Stimulated activated CD4-positive, alpha-beta T cell treated with anti-CD3 and anti-CD28 coated beads, TNF-alpha, amount 100 ng/mL, for 1 hour (primary cell): ENCODE measurements at places on chromosomes 12 and 14.

GRCh38 chr14:87483271-87484260, 509.4 kb downstream of the GALC start:
- DNase-seq = no peak

DNA sequence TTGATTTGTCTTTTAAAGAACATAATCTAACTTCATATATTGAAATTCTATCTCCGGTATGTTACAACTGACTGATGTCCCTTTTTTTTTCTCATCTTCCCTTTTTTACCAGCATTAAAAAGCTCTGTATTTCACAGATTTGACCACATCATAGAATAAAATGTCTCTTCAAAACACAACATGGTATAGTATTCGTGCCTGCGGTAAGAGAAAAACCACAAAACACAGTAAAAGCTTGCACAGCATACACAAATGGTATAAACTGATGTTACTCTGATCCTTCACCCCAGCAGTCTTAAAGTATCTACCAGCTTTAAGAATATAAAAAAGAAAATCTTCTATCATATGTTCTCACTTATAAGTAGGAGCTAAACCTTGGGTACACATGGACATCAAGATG, 83.4 kb downstream of the HECTD1 start:
- no peak for DNase-seq

DNA sequence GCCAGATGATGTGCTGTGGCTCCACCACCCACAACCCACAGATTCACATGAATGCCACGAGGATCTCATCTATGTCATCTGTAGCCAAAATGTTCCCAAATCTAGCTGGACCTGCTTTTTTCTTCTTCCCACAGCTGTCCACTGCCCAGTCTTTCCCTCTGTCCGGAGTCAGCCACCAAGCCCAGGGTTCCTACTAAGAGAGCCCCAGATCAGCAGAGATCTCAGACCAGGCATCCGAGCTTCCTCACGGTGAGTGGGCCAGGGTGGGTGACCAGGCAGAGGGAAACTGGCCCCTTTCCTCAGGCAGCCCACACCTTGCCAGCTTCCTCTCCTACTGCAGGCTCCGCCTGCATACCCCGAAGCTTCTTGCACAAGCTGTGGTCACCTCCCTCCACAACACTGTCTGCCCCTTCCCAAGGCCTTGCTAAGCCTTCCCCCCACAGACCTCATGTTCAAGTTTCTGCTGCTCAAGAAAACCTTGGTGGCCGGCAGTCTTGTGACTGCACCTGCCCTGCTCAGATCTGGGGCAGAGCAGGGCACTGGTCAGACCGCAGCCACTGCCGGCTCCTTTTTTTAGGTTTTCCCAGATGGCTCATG, 81.4 kb downstream of the ACTN1 start:
- DNase-seq = no peak

DNA sequence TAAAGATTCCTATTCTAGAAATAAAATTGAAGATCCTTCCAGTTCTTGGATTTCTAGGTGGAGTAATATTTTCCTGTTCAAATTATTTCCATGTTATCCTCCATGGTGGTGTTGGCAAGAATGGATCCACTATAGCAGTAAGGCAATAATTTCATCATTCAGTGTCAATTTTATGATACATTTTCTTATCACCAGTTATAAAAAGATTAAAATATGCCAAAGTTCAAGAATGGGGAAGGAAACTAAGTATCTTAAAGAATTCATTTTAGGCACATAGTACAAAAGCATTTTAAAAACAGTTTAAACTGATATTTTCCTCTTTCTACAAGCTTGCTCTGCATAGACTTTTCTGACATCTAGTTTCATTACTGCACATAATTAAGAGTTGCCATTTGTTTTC, 19.1 kb downstream of the SYCP3 start:
- no peak for DNase-seq

GRCh38 chr12:3595721-3596120, 104.7 kb downstream of the PRMT8 start:
- no peak for DNase-seq

DNA sequence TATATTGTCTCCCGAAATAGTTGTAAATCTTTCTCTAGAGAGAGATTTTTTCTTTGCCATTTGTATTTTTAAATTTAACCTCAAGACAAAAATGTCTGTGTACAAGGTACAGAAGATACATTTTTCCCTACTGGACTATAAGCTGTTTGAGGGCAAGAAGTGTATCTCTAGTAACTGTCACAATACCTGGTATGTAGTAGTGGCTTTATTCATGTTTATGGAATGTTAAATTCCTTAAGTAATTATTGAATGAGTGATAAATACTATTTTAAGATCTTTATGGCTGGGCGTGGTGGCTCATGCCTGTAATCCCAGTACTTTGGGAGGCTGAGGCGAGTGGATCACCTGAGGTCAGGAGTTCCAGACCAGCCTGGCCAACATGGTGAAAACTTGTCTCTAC, 24.4 kb upstream of the CDK17 start:
- no peak for DNase-seq

- DNase-seq = no peak
Measured at GRCh38 chr12:2319737-2320506, 267.1 kb downstream of the CACNA1C start.

DNA sequence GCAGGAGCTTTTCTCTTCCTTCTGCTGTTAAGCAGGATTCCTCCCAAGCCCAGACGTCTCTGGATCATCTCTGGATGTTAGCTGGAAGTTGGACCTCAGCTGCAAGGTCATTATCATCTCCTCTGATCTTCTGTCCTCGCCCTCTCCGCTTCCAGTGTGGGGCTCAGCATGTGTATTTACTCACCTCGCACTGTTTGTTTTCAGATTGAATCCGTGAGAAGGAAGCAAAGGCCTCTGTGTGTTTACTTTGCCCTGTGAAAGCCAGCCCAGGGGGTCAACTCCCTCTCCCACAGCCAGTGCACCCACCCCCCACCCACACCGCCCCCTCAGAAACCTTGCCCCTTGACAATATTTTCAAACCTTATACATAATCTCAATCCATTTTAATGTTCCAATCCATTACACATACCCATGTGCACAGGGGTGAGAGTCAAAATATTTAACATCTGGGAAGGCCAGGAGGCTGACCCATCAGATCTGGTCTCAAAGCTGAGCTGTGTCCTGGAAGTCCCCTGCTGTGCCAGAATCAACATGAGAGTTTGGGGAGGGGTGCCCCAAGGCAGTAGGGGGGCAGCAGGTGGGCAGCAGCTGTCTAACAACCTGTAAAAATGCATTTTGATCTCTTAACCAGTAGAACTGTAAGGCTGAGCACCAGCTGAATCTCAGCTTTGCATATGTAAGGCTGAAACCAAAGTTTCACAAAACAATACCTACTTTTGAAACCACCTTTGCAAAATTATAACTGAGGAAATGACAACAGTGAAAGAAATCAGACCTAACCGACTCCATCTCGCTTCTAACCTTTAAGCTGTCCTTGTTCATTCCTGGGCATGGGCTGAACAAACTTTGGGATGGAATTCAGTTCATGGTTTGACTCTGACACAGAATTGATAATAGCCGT, 157.9 kb downstream of the ZNF664 start:
- no peak for DNase-seq

- no peak for DNase-seq
Measured at GRCh38 chr12:122107261-122107660, 28.7 kb downstream of the MLXIP start.

DNA sequence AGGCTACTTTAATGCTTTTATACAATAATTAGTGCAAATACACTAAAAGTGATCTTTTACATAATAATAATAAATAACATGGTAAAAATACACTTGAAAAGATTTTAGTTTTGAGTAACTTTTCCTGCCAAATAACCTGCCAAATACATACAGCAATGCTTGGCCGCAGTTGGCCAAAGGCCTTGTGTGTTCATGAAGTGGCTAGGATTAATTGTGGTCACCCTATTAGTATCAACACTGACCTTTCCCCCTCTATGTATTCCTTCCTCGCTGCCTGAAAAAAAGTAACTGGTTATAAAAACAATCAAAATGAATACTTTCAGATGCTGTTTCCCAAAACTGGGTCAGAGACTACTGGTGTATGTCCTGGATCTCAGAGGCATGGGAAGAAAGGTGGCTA, 34.3 kb downstream of the KICS2 start:
- DNase-seq = no peak

DNA sequence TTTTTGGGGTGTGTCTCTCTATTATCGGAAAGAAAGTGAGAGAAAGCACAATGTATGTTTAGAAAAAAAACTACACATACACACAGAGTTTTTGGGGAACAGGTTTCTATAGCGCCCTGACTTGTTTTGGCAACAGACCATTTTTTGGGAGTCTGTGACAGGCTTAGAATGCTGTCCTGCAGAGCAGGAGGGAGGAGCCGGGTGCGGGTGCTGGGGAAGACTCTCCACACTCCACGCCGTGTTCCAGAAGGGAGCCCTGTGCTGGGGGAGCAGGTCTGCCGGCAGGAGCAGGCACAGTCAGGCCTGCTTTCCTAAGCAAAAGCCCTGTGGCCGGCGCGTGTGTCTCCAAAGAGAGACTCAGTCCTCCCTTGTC, 26.5 kb downstream of the CD9 start:
- no peak for DNase-seq

DNA sequence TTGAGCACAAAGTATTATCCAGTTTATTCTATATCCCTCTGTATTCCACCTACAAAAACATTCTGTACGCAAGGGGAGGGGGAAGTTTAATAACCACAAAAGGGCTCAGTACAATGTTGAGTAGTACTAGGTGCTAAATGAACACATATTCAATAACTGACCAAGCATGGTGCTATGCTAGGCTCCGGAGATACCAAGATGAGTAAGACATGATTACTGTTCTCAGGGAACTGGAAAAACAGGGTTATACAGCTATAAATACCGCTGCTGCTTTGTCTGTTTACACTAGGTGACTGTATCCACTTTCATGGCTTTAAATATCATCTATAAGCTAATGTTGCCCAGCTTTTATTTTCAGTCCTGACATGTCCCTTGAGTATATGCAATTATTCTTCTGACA, 135.8 kb downstream of the INSM2 start:
- no peak for DNase-seq

GRCh38 chr14:97178781-97179180, 381.6 kb downstream of the VRK1 start:
- no peak for DNase-seq

DNA sequence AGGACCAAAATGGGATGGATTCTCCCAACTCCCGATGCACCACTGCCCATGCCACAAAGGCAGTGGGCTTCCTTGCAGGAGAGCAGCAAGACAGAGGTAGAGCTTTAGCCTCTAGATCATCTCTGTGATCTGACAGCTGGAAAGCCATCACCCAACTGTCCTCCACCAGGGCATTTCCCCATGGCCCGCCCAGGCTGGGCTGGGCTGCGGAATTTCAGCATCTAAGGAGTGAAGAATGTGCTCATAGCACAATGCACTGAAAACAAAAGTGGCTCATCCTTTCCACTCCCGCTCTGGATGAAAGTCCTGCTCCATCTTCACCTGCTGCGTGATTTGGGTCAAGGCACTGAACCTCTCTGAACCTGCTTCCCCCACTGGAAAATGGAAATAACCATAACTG, 5.6 kb downstream of the SYNE3 start:
- no peak for DNase-seq

DNA sequence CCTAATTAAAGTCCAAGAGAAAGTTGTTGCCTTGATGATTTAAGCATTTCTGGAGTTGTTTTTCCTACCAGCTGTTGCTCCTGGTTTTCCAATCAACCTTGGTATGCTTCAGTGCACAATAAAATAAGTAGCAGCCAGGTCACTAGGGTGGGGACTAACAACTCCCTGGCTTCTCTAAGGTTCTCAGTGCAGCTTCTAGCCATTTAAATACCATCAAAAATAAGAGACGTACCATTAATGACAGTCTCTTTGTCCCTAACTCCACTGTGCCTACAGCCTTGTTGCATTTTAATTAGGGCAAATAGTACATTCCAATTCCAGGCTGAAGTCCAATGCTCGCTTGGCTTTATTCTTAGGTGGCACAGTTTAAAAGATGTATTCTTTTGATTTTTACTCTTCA, 11.8 kb downstream of the STON2 start:
- DNase-seq = no peak

DNA sequence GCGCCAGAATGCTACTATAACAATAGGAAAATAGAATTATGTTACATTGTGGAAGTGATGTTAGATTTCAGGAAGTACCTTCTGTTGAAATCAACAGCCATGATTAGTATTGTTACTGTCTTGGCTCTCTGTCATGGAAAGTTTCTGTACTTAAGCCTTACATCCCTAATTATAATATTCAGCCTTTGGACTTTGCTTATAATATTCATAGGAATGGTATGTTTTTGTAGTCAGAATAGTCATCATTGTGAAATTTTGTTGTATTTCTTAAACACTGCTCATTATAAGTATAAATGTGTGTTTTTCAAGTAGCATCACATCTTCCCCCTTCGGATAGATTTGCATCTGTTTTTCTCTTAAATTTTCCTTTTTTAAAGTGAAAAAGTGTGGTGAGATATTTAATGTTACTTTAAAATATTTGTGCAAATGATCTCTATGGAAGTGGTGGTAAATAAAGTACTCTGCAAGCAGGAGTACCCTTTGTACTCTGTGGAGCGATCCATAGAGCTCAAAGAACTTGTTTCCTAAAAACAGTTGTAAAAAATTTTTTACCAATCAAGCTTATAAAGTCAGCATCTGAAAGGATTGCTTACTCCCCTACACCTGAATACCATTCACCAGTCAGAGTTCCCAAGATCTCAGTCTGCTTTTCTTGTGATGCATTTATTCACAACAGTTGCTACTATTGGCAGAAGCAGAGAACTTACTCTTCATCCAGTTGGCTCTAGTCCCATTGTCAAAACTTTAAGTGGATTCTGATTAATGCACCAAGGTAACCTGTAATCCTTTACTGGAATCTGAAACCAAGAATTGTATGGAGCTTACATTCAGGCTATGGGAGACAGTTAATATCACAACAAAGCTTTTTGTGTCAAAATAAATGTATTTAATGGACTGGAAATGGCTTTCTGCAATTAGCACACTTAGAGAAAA, 87.8 kb downstream of the RIC8B start:
- DNase-seq = no peak

GRCh38 chr12:104999347-104999685, 13.2 kb downstream of the NOPCHAP1 start:
- no peak for DNase-seq

DNA sequence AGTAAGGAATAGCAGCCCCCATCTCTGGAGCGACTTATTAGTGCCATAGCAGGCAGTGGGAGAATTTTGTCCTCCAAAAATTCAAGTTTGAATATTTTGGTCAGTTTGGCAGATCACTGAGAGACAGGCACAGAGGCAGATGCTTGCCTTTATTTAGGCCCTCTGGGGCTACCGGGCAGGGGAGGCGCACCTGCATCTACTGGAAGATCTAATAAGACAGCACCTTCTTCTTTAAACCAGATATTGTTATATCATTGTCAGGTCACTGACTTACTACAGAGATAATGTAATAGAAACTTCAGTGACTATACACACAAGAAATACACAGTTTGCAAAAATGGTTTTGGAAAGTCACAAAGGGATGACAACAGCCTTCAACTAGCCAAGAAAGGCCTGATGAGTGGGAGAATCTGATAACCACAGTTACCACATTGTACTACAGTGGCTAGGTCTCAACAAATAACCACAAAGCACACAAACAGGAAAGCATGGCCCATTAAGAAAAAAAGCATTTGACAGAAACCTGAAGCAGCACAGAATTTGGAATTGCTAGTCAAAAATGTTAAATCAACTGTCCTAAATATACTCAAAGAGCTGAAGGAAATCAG, 56.8 kb downstream of the CDK17 start:
- DNase-seq = no peak
